ENCODE measurements at places on chromosomes 5 and 9.

DNA sequence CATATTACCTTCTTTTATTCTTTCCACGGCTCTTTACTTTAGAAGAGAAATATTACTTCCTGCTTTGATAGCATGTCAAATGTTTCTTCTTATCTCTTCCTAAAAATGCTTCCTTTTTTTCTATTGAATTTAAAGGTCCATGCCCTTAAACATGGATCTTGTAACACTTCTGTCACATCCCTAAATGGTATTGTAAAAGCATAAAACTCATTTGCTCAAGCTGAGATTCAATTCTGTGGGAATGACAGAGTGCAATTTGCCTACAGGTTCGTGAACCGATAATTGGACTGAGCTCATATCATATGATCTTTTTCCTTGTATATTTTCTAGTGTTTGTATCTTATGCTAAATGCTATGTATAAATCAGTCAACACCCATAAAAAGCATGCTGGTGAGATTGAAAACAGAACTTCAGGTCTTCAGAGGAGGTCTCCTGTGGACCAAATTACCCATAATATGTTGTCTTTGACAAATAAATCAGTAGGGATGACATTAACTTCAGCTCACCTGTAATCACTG is 429.3 kb downstream of the TMEM232 start:
- no peak for DNase-seq

DNA sequence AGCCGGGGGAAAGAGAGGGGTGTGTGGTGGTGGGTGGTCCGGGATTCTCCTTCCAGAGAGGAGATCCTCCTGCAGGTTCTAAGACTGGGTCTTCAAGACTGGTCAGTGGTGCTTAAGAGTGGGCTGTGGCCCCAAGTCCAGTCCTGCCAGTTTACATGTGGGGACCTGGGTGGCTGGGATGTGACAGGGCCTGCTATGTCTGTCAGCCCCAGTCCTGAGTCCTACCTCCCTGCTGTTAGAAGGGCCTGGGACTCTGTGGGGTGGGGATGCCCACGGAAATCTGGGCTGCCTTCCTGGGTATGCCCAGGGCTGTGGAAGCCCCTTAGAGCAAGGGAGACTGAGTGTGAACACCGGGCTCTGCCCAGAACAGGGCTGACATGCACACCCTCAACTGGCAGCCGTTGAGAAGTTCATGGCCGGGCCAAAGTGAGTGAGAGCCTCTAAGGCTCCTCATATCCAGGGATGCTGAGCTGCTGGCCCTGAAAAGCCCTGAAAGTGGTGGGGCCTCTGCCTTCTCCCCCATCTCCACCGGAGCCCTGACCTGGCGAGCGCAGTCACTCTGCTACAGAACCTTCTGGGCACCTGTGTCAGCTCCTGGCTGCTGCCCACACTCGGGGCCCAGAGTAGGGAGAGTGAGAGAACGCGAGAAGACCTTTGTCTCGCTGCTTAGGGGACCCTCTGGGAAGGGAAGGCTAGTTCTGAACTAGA is 1.7 kb downstream of the PHF2 start:
- DNase-seq = no peak

DNA sequence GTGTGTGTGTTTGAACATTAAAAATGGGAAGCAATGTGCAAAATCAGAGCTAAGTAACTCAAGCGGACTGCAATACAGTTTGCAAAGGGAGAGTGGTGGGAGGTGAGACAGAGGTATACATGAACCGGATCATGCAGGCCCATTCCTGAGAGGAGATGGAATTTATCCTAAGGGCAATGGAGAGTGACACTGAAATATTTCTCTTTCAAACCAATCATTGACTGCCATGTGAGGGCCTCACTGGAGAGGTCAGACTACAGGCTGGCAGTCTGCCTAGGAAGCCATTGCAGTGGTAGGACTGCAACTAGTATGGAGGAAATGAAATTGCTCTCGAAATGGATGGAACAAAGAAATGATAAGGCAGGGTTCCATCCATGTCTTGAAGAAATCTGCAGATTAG is 34.8 kb downstream of the TNFSF15 start:
- DNase-seq = no peak

- DNase-seq = no peak
These were observed 12.5 kb downstream of the PTCH1 start for GRCh38 chr9:95504053-95504963.
